ENCODE measurements at places on chromosomes 6 and 20.

DNA sequence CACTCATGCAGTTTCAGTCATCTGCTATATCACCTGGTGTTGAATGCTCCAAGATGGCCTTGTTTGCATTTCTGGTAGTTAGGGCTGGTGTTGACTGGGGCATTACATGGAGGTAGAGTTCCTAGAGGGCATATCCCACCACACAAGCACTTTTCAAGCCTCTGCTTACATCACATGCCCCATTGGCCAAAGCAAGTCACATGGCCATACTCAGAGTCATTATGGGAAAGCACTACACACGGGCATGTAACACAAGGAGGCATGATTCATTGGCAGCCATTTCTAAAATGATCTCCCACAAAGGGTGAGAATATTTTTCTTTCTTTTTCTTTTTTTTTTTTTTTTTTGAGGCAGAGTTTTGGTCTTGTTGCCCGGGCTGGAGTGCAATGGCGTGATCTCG, 73.2 kb downstream of the TRMT6 start:
- DNase-seq: no peak

GRCh38 chr6:137261761-137262160, 42.6 kb upstream of the IFNGR1 start:
- no peak for DNase-seq

DNA sequence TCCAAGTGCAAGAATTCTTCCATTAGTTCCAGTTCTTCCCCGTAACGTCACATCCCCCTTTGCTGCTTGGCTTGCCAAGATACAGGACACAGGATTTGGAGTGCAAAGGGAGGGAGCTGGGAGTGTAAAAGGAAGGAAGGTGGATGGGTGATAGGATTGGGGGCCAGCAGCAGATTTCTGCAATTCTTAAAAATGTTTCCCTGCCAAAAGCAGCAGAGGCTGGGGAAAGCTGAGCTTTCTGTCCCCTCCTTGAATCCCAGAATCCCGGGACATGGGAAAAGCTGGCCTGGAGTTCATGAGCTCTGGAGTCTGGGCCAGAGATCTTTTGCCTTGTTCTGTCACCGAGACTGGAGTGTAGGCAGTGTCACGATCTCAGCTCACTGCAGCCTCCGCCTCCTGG, 60.0 kb upstream of the EPB41L1 start:
- no peak for DNase-seq

DNA sequence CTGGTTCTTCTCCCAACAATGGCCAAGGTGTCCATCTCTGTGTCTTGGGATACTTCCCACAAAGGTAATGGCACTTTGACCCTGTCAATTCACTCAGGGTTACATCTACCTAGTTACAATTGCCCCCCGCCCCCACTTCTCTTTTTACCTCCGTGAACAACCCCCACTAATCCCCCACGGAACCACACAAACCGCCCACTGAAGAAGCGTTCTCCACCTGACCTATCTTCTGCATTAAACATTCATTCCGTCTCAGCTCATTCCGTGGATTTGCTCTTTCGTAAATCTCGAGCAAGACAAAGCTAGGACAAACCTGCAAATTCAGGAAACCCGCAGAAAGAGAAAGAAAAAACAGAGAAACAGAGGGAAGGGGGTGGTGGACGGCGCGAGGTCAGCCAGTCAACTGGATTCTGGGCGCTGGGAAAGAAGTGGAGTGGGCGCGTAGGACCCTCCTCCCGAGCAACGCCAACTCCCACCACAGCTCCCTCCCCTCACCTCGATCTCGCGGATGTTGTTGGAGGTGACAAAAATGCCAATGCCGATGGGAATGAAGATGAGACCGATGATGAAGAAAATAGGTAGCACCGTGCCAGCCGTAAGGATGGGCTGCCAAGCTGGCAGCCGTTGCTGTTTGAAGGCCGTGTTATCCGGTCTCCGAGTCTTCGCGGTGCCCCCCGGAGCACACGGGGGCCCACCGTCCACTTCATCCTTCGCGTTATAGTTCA, 523 bp downstream of the TMEM30A start:
- peak; percentile 25 for DNase-seq

GRCh38 chr6:18136260-18136659, 13.8 kb upstream of the NHLRC1 start:
- DNase-seq: no peak

DNA sequence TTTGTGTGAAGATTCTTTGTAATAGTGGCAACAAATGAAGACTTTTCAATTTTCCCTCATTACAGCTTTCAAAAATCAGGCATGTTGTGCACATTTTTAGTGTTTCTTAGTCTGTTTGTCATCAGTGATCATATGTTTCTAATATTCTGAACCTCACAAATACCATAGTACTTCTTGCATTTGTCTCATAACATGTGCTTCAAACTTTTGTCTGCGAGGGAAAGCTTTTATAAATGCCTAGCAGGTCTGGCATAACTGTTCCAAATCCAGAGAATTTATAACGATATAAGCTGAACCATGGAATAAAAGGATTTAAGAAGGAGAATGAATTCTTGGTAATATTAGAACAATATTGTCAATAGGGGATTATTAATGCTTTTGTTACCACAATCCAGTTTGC, 670.2 kb downstream of the RFPL4B start:
- no peak for DNase-seq

DNA sequence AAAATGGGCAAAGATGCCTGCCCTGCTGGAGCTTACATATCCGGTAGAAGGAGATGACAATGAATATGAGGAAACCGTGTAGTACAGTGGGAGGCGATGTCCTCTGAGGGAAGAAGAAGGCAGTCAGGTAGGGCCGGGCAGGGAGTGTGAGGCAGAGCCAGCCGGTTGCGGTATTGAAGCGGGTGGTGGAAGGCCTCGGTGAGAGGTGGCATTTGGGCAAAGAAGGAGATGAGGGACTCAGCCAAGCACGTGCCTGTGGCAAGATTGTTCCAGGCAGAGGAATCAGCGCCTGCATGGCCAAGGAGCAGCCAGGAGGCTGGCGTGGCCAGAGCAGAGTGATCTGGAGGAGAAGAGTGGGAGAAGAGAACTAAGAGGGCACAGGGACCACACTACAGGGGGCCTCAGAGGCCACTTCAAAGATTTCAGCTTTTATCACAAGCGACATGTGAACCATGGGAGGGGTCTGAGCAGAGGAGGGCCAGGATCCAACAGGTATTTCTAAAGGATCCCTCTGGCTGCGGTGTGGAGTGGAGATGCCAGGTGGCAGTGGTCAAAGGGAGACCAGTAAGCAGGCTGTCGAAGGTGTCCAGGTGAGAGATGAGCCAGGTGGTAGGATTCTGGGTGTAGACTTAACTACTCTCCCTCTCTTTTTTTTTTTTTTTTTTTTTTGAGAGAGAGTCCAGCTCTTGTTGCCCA, 13.8 kb downstream of the MDFI start:
- DNase-seq: no peak

DNA sequence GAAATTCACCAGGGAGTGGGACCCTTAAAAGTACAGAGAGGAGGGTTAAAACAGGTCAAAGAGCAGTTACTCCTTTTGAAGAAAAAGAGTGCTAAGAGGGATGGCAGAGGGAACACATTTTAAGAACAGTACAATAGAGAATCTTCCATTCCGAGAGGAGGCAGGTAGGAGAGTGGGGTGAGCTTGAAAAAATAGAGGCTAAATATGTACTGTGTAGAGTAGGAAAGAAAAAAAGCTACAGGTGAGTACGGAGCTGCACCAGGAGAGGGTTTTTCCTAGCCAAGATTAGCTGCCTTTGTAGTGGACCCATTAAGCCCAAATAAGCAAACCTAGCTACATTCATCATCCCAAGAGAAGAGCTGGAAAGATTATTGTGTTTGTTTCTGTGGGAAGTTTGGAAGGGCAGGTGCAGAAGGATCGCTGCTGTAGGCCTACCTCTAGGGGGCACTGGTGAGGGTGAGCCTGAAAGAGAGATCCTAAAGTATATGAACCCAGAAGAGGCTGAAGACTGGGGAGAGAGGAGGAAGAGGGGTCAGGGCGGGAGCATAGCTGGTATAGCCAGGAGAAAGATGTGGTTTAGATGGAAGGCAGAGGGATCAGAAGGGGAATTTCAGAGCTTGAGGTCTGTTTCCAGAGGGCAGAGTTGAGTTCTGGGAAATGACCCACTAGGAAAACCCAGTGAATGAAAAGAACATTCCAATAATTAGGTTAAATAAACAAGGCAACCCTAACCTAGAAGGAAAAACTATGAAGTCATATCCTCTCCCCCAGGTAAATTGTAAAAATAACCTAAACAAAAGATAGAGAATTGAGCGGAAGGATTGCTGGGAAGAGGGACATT, 50.2 kb upstream of the HINT3 start:
- DNase-seq: peak; percentile 58

DNA sequence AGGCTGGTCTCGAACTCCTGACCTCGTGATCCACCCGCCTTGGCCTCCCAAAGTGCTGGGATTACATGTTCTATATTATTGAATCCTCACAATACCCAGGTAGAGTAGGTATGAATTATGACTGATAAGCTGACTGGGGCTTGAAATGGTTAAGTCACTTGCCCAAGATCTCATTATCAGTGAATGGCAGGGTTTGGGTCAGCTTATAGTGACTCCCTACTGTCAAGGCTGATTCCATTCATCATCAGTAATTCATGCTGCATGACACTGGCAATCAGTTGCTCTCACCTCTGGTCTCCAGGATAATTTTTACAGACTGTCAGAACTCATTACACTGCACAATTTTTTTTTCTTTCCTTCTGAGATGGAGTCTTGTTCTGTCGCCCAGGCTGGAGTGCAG, 127.6 kb downstream of the KIF13A start:
- no peak for DNase-seq

GRCh38 chr20:19212469-19212815, at the start of gene SLC24A3:
Gene SLC24A3, plus strand, starts transcription at chr20:19212642.
- DNase-seq: no peak

DNA sequence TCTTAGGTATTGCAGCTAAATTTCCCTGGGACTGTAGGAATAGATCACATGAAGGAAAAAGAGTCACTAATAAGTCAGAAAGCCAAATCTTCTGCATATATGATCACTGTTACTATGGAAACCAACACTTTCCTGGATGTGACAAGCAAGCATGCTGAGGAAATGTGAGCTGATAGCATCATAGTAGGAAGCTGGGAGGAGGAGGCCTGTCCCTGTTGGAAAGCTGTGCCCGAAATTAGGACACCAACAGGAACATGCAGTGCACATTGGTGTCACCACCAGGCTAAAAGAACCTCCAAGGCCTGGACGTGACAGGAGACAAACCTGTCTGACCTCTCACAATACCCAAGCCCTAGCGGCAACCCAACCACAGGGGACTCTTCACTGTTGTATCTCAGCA, 181.9 kb upstream of the PCSK2 start:
- DNase-seq: no peak

GRCh38 chr6:124765280-124765679, 197.0 kb upstream of the RNF217 start:
- no peak for DNase-seq

GRCh38 chr20:47272893-47273590, 83.5 kb downstream of the ZMYND8 start:
- DNase-seq: peak; percentile 78

DNA sequence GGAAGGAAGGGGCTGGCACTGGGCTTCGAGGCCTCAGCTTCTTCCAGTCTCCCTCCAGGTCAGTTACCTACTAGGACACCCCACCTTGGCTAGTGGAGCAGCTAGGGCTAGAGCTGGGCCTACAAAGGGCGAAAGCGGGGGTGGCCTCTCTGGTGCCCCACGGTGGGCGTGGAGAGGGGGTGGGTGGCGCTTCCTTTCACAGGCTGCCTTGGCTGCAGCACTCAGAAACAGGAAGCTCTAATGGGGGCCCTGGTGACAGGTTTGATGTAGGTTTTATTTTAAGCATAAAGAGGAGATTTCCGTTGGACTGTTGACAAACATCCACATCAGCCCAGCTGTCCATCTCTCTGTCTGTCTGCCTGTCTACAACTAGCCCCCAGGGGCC, 13.4 kb downstream of the FAM110A start:
- no peak for DNase-seq

- DNase-seq: no peak
These were observed 115.1 kb downstream of the ZMYND8 start for GRCh38 chr20:47241345-47241781.

GRCh38 chr6:91088515-91088914, 501.6 kb upstream of the MAP3K7 start:
- DNase-seq: no peak

- DNase-seq: no peak
These were observed 197.6 kb upstream of the PMEPA1 start for GRCh38 chr20:57907131-57908000.

DNA sequence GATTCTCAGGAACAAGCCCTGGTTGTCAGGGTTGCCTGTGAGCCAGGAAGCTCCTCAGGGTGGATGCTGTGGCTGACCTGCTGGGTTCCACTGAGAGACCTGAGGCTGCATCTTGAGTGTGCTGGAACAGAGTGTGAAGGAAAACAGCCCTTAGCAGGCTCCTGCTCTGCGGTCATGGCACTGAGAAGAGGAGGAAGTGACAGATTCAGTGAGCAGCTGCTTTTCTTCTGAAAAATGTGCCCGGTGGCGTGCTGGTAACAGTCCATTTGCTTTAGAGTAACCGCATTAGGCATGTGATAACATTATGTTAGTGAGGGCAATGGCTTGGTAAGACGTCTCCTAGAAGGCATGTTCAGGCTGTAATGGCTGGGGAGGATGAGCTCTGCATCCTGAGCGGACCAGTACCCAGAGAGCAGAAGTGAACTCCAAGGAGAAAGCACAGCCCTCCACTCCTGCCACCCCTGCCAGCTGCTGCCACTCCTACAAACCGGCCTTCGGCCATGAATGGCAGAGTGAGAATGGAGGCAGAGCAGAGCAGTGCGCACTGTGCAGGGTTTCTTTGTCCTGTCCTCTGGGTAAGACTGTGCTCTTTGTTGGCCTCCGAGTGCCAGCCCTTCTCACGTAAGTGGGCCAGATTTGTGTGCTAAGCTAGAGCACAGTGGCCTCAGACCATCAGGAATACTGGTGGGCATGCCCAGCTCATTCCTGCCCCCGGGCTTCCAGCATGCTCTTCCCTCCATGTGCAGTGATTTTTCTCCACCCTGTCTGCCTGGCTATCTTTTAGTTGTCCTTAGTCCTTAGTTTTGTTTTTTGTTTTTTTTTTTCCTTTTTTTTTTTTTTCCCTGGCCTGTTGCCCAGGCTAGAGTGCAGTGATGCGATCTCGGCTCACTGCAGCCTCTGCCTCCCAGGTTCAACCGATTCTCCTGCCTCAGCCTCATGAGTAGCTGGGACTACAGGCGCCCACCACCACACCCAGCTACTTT, 98.1 kb upstream of the VSTM2L start:
- DNase-seq: no peak

DNA sequence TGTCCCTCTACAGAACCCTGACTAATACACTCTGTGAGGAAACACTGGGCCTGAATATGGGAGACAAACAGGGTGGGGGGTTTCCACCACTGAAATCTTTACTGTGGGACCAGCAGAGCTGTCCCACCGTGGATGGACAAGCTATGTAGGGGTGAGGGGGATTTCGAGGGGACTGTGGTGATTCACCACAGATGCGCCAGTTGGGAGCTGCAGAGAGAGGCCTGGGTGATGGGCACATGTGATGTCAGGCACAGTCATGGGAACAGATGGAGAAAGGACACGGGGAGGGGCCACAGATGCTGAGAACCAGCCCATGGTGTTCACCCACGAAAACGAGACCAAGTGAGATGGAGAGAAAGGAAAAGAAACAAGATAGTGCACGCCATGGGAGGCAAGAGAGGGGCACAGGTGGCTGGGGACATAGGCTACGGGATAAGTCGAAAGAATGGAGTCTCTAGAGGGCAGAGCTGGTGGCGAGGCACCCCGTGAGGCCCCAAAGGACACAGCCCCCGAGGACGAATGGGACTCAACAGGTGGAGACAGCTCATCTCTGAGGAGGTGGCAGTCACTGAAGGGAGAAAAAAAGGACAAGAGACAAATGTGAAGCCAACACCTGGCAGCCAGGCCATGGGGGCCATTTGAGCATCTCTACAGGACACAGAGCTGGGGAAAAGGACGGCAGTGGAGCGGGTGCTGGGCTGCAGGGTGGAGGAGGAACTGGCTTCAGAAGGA, 10.5 kb upstream of the RAMACL start:
- no peak for DNase-seq
